Esophagus squamous epithelium (tissue), 5 donors: ENCODE measurements at places on chromosomes 13 and 19. TPM values are rescaled to one million over a fixed set of nuclear protein-coding genes. Genes with fewer than 3 reads are reported as not detected.

DNA sequence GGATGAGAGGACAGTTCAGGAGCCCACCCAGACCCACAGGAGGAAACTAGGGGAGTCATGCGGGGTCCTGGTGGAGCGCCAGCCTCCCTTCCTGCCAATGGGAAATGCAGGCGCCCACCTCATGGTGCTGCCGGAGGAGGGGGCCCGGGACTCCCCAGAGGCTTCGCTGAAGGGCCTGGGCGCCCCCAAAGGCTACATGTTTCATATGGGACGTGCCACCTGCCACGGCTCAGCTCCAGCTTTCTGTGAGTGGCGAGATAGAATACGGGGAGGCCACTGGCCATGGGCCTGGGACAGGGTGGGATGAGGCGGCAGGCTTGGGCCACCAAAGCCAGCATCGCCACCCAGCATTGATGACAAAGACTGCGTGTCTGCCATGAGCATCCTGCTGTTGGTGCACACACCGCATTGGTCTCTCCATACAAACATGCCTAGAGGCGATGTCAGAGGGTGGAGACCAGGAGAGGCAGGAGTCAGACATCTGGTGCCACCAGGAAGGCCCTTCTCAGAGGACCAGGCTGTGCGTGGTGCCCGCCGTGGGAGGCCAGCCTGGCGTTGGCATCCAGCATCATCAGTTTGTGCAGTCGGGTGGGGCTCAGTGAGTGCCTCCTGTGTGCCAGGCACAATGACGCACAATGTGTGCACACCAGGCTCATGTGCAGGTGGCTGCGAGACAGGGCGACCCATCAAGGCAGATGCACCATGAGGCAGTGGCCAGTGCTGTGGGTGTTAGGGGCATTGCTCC lies 1.2 kb upstream of the F10 start:
- H3K4me3 ChIP-seq: no peak overlapping the region
- H3K27me3 ChIP-seq: no peaks in the 10 kb centered on the region
- DNase-seq: no peak
- peak overlapping the region; percentile 68 for H3K27ac ChIP-seq
- peaks cover 21% of the 10 kb centered on the region for H3K4me1 ChIP-seq
- H3K36me3 ChIP-seq: no peaks in the 10 kb centered on the region

- no peak for DNase-seq
- H3K27me3 ChIP-seq: no peaks in the 10 kb centered on the region
- no peaks in the 10 kb centered on the region for H3K36me3 ChIP-seq
- no peak overlapping the region for H3K4me3 ChIP-seq
Observed at GRCh38 chr19:41802770-41803169, 6.4 kb downstream of the CEACAM3 start.

GRCh38 chr13:43776501-43777079 lies 10.2 kb downstream of the ENOX1 start:
- no peaks in the 10 kb centered on the region for H3K4me1 ChIP-seq
- H3K4me3 ChIP-seq: no peak overlapping the region
- DNase-seq: no peak
- H3K27me3 ChIP-seq: no peaks in the 10 kb centered on the region

Gene TEKTIP1
- 0.95 TPM for total RNA-seq

Gene KIR2DL1
- not detected for total RNA-seq

- H3K27me3 ChIP-seq: no peaks in the 10 kb centered on the region
- no peaks in the 10 kb centered on the region for H3K36me3 ChIP-seq
- no peaks in the 10 kb centered on the region for H3K4me1 ChIP-seq
- H3K27ac ChIP-seq: no peak overlapping the region
- no peak for DNase-seq
Observed at GRCh38 chr13:84131249-84131648, 249.0 kb upstream of the SLITRK1 start.

Gene ATP4A
- not detected for total RNA-seq

DNA sequence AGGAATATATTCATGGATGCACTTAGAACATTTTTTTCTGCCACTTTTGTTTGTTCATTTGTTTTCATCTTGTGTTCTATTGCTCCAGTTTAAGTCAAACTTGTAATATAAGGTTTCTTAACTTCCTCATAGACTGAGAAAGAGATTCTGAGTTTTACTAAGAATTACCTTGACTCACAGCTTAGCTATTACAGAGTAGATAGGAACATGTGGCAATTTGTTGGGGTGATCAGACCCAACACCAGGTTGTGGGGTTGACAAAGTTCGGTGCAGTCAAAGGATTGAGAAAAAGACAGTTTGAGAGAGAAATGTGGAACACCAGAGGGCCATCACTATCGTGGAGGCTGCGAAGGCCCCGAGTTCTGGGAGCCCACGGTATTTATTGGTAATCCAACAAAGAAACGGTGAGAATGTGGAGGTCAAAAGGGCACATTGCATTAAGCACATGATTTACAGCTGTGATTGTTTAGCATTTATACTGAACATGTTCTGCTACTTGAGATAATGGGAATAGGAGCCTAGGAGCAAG lies 2526.0 kb downstream of the PCDH9 start:
- H3K27me3 ChIP-seq: no peaks in the 10 kb centered on the region
- DNase-seq: no peak
- no peaks in the 10 kb centered on the region for H3K4me1 ChIP-seq
- H3K4me3 ChIP-seq: no peak overlapping the region

- peaks cover 100% of the 10 kb centered on the region for H3K4me1 ChIP-seq
- peak overlapping the region; percentile 90 for H3K27ac ChIP-seq
- no peaks in the 10 kb centered on the region for H3K27me3 ChIP-seq
- DNase-seq: no peak
- peak overlapping the region; percentile 44 for H3K4me3 ChIP-seq
Observed at GRCh38 chr19:13012390-13012689, 17.1 kb downstream of the NFIX start.

GRCh38 chr19:28948026-28948425 lies 264.9 kb downstream of the UQCRFS1 start:
- no peaks in the 10 kb centered on the region for H3K4me1 ChIP-seq
- DNase-seq: no peak
- no peaks in the 10 kb centered on the region for H3K27me3 ChIP-seq
- H3K4me3 ChIP-seq: no peak overlapping the region

Gene MEIOSIN
- total RNA-seq: not detected

DNA sequence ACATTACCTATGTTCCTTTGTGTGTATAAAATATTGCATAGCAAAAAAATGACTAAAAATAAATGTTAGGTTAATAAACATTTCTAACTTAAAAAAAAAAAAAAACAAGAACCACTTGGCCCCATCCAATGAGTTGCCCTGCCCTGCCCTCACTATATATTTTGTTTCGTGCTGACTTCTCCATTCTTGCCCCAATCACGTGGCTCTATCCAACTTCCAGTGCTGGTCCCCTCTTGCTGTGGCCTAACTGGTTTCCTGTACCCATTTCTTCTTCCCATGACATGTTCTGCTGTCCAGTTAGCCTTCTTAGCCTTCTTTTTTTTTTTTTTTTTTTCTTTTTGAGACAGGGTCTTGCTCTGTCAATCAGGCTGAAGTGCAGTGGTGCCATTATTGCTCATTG lies 151.6 kb downstream of the FOXO1 start:
- no peak overlapping the region for H3K27ac ChIP-seq
- no peaks in the 10 kb centered on the region for H3K36me3 ChIP-seq
- DNase-seq: no peak
- H3K4me1 ChIP-seq: no peaks in the 10 kb centered on the region

GRCh38 chr19:14774373-14774772 lies 4.0 kb downstream of the ADGRE2 start:
- H3K27ac ChIP-seq: no peak overlapping the region
- peaks cover 20% of the 10 kb centered on the region for H3K4me1 ChIP-seq
- DNase-seq: no peak

GRCh38 chr13:23044906-23045305 lies 135.9 kb upstream of the SGCG start:
- no peak overlapping the region for H3K27ac ChIP-seq
- no peaks in the 10 kb centered on the region for H3K36me3 ChIP-seq
- no peaks in the 10 kb centered on the region for H3K27me3 ChIP-seq
- no peaks in the 10 kb centered on the region for H3K4me1 ChIP-seq

- no peak for DNase-seq
- H3K4me1 ChIP-seq: no peaks in the 10 kb centered on the region
- no peaks in the 10 kb centered on the region for H3K36me3 ChIP-seq
- no peaks in the 10 kb centered on the region for H3K27me3 ChIP-seq
- no peak overlapping the region for H3K4me3 ChIP-seq
- H3K27ac ChIP-seq: no peak overlapping the region
Observed at GRCh38 chr13:91241221-91241933, 106.1 kb upstream of the MIR17HG start.

DNA sequence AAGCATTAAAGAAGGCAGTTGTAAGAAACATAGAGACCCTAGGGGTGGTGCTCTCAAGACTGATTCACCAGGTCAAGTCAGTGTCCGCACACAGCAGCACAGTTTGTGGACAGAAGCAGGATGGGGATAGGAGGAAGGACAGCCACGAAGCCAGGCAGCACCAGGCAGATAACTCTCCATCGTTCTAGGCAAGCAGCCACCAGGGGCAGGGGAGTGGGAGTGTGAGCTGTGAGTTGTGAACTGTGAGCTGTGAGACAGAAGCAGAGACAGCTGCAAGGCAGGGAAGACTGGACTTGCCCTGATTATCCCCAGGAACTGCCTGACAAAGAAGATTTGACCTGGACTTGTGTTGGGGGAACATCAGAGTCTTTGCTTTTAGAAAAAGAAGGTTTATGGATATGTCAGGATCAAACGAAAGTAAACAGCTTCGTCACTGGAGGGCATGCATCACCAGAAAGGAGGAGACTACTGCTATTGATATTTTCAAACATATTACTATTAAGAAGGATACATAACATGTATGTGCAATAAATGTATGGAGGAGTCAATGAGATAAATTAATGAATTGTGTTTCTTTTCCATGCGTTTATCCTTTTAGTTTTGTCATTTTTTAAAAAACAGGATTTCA lies 286.1 kb downstream of the IRS2 start:
- no peaks in the 10 kb centered on the region for H3K4me1 ChIP-seq
- H3K27ac ChIP-seq: no peak overlapping the region
- no peak for DNase-seq
- no peaks in the 10 kb centered on the region for H3K27me3 ChIP-seq
- H3K4me3 ChIP-seq: no peak overlapping the region

DNA sequence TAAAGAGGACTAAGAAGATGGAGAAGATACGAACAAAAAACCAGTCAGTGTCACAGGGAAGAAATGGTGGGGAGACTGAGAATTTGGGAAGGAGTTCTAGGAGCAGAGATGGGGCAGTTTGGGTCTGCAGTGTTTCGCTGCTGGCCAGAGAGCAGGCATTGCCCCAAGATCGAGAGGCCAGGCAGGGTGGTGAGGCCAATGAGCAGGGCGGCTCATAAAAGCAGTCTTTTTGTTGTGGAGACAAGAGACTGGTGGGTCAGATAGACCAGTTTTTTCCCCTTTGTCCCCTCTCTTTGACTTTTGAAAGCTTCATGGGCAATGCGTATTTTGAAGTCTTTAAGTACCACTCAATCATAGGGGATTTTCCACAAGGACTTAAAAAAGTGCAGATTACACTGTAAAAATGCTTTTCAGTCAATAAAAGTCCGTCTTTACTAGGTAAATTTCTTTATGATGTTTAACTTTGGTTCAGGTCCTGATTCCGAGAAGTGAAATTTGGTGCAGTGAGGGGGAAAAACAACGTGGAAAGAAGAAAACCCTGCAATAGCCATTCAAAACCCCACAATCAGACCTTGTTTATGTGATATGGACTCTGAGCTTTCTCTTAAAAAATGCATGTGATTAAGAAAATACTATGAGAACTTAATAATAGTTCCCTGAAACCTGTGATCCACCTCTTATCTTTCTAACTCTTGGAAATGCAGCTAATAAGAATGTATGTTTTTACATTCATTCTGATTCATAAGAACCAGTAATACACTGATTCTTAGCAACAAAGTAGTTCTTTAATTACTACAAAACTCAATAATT lies 338.9 kb downstream of the KLF5 start:
- H3K27ac ChIP-seq: peak overlapping the region; percentile 85
- no peaks in the 10 kb centered on the region for H3K27me3 ChIP-seq
- H3K4me3 ChIP-seq: no peak overlapping the region
- no peak for DNase-seq
- H3K4me1 ChIP-seq: peaks cover 19% of the 10 kb centered on the region

DNA sequence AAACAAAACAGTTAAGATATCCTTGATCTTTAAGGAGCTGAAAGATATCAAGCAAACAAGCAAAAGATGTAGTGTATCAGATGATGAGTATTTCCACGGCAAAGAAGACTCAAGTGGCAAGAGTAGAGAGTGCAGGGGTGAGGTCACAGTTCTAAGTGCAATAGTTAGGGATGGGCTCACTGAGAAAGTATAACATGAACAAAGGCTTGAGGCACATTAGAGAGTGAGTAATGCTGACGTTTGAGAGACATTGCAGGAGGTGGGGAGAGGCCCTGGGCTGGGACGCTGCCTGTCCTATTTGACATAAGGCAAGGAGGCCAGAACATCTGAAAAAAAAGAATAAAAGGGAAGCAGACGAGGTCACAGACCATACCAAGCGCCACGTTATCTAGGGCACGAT lies 1.4 kb downstream of the DUXA start:
- H3K4me1 ChIP-seq: no peaks in the 10 kb centered on the region
- no peak overlapping the region for H3K27ac ChIP-seq
- H3K4me3 ChIP-seq: no peak overlapping the region
- H3K36me3 ChIP-seq: no peaks in the 10 kb centered on the region

DNA sequence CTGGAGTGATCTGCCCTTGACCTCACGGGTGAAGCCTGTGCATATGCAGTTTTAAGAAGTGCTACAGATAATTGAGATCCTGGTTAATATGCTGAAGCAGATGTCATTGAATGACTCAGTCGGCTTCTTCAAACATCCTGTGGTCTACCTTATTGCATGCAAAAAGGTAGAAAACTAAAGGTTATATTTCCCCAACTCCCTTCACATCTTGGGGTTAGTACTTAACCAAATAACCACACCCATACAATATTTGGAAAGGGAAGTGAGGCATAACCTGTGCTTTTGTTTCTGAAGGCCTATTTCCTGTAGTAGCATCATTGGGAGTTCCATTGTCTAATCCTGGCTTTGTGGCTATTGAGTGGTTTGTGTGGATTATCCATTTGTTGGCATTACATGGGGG lies 58.3 kb downstream of the RAP2A start:
- H3K27me3 ChIP-seq: no peaks in the 10 kb centered on the region
- no peak overlapping the region for H3K4me3 ChIP-seq
- H3K4me1 ChIP-seq: no peaks in the 10 kb centered on the region
- no peaks in the 10 kb centered on the region for H3K36me3 ChIP-seq

- peaks cover 32% of the 10 kb centered on the region for H3K4me1 ChIP-seq
- no peak overlapping the region for H3K27ac ChIP-seq
- no peaks in the 10 kb centered on the region for H3K36me3 ChIP-seq
Observed at GRCh38 chr19:2424686-2425621, 2.4 kb downstream of the TIMM13 start.

DNA sequence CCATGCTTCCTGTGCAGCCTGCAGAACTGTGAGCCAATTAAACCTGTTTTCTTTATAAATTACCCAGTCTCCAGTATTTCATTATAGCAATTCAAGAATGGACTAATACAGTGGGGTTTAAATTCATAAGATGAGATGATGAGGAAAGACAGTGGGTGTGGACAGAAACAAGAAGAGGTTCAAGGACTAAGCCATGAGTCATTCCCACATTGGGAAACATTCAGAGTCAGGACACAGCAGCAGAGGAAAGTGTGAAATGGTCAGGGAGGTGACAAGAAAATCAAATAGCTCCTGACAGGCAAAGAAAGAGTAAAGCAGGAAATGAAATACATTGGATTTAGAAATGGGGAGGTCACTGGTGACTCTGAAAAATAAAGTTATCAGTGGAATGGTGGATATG lies 9.1 kb downstream of the ZNF841 start:
- no peaks in the 10 kb centered on the region for H3K27me3 ChIP-seq
- no peak overlapping the region for H3K4me3 ChIP-seq
- no peak for DNase-seq
- H3K36me3 ChIP-seq: peaks cover 100% of the 10 kb centered on the region

Gene ANGPTL4
- total RNA-seq: 20.9 TPM

Gene ZNF667
- total RNA-seq: 0.53 TPM
